Activated CD4-positive, alpha-beta T cell treated with anti-CD3 and anti-CD28 coated beads for 4 hours (primary cell): ENCODE measurements at places on chromosomes 16 and 17.

DNA sequence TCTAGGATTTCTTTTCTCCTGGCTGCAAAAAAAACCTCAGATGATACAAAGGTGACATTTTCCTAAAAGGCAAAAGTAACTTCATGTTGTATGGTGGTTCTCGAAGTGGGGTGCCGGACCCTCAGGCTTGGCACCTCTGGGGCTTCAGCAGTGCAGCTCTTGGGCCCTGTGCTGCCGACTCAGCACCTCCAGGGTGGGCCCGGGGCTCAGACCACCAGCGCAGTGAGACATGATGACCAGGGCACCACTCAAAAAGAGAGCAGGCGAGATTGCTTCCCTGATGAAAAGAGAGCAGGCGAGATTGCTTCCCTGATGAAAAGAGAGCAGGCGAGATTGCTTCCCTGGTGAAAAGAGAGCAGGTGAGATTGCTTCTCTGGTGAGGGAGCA, 98.7 kb upstream of the ZNF750 start:
- DNase-seq, result no peak

DNA sequence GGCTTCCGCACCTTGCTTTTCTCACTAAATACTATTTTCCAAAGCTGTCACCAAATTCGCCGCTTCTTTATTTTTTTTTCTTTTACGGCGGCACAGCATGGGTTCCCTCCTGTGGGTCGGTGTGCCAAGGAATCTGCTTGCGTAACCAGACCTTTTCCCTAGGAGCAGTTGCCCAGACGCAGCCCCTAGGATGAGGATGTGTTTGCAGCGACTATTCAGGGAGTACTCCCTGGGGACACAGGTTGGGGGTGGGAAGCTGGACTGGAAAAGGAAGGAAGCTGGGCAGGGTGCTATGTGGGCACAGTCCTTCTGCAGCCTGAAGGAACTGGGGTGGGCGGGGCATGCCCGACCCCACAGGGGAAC, 49.0 kb upstream of the ZCCHC14 start:
- DNase-seq, result no peak

GRCh38 chr16:89575247-89576152, at the start of gene CPNE7:
TSS of gene CPNE7 (plus strand) at chr16:89575758. CDS start at chr16:89575898, 140 bp downstream.
- DNase-seq, result no peak

- no peak for DNase-seq
Measured at GRCh38 chr16:57986196-57986595, 14.3 kb downstream of the ZNF319 start.

DNA sequence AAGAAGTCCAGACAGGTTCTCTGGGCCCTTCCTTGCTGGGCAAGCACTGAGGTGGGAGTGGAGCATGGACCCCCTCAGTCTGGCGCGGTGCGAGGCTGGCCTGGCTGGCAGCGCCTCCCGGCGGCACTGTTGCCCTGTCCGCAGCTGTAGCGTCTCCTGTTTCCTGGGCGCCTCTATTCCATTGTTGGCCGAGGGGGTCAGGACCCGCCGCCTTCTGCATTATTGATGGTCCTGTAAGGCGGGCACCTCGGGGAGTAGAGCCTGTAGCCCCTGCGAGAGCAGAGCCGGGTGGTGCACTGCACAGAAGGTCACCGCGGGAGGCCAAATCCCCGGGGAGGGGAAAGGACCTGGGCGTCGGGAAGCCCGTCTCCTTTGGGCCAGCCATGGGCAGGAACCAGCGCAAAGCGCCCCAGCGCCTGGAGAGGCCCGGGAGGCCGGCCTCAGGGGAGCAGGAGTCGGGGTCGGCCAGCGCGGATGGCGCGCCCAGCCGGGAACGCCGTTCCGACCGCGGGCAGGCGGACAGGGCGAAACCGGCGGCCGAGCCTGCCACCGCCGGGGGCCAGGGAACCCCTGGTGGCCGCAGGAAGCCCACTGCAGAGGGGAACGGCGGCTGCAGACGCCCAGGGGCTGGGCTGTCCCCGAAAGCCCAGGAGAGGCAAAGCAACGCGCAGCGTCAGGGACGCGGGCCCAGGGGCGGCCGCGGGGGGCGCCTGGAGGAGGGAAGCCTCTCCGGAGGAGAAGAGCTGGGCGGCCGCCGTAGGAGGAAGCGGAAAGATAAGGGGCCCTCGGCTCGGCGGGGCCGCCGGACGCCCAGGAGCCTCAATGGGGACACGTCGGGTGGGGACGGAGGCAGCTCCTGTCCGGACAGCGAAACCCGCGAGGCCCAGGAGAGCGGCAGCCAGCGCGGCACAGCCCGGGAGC, at the start of gene MYO15B:
TSS of gene MYO15B (plus strand) at position 126 of the 921 bp plus-strand sequence. CDS start at position 384, 258 bp downstream.
- peak; percentile 56 for DNase-seq

DNA sequence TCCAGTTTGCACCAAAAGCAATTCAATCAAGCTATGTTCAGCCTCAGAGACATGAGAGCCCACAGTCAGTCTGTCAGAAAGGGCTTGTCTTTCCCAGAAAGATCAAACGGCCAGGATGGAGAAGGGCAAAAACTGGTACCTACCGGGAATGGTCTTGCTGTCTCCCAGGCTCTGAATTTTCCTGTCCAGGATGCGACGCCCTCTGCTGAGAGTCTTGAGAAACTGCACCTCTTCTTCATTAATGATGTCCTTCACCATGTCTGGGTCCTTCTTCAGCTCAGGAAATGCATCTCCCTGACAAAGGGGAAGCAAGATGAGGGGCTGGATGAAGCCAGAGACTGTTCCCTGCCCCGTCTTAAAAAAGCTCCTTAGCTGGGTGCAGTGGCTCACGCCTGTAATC, 15.8 kb upstream of the EXOSC6 start:
- peak; percentile 26 for DNase-seq

GRCh38 chr17:28953444-28954118, 2.3 kb upstream of the PHF12 start:
- peak; percentile 54 for DNase-seq

- no peak for DNase-seq
Measured at GRCh38 chr17:708132-708531, 6.5 kb downstream of the VPS53 start.

DNA sequence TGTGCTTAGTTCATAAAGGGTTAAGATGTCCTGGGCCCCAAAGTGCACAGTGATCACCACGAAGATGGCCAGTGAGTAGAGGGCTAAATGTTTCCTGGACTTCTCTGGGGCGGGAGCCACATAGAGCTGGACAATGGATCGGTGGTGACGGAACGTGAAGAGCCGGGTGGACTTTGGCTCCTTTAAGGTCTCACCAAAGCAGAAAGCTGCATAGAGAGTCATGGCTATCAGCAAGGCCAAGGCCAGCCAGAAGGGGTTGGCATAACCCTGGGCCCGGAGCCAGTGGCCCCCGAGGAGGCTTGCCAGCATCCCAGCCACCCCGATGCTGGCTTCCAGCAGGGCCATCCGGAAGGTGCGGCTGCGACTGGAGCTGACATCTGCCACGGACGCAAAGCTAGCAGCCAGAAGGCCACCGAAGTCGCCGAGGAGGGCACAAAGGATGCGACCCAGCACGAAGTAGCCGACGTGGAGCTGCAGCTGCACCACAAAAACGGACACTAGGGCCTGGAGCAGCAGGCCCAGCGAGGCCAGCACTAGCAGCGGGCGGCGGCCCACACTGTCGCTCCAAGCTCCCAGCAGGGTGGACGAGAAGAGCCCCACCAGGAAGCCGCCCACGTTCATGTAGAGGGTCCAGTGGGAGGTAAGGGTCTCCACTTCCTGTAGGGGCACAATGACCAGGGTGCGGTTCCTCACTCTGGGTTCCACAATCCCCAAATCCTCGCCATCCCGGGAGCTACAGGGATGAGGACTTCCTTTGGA, 1.0 kb downstream of the SLC46A1 start:
- DNase-seq, result no peak

DNA sequence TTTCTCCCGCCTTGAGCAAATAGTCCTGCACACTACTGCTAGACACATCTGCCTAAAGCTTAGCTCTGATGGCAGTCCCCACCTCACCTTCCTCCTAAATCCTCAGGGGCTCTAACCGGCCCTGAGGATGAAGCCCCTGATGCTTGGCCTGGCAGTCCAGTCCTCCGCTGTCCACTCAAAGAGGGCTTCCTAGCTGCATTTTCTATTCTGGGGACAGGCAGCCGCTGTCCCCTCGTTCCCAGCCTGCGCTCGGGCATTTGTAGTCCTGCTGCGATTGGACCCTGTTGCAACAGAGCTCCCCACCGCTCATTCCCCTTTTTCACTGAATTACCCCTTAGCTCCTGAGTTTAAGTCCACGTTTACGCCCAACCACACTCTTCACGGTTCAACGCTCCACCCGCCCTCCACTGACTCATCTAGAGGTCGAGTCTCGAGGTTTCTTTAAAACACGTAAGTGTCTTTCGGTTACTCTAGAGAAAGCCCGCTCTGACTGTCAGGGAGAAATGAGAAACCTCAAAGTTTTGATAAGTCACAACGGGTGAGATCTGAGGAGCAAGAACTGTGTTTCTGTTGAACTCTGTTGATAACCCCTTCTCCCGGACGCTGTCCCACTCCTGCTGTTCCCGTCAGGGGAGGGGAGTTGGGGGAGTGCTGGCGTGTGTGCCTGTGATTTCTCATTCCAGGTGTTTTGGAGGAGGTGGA, 4.5 kb downstream of the CCR7 start:
- peak; percentile 79 for DNase-seq

- no peak for DNase-seq
Measured at GRCh38 chr17:4748686-4749085, 9.0 kb upstream of the CXCL16 start.

GRCh38 chr17:62704381-62704971, 77.0 kb downstream of the MRC2 start:
- DNase-seq, result peak; percentile 9

DNA sequence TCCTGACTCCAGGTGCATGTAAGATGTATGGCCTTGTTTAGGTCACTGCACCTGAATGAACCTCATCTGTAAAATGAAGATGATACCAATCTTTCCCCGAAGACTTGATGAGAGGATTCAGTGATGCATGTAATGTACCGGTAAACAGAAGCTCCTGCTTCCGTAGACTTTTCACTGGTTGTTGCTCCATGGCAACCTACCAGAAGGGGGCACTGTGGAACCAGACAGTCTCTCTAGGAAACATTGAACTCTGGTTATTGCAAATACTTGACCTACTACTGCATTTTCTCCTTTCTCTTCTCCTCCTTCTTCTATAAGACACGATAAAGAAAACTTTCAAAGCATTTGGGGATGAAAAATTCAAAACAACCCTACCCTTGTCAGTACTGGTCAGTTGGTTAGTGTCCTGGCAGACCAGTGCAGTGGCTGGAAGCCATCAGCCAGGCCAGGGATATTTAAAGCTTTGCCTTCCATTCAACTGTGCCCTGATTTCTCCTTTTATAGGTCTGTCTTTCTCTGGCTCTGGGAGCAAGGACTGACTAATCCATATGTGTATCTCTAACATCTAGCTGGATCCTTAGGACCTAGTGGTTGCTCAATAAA, 667.4 kb upstream of the SALL1 start:
- DNase-seq, result no peak

GRCh38 chr16:27389272-27389961, 12.6 kb upstream of the IL21R start:
- DNase-seq, result no peak

DNA sequence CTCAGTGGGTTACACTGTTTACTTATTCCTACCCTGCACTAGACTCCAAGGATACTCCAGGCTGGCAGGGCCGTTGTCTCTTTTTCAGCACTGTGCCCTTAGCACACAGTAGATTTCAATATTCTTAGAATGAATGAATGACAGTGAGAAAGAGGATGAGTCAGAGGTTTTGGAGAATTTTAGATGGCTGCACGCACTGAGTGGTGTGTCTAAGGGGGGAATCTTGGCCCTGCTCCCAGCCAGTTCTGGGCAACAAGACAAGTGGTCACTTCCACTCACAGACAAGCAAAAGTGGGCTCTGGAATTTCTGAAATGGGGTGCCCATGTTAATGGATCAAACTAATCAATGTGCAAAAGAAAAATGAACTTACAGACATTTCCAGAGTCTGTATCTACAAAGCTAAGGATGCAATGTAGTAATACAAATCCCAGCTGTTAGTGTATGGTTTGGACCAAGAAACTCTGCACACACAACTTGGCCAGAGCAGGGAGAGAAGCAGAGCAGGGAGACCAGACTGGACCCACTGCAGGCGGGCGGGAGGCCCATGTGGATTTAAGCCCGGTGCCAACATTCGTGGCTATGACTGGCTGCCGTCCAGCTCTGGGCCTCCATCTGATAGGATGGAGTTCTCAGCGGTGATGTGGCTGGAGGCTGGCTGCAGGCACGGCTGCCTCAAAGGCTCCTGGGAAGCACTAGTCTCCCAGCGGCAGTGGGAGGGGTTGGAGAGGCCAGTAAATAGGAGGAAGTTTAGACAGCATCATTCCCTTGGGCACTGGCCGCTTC, 95.6 kb upstream of the CDYL2 start:
- no peak for DNase-seq

DNA sequence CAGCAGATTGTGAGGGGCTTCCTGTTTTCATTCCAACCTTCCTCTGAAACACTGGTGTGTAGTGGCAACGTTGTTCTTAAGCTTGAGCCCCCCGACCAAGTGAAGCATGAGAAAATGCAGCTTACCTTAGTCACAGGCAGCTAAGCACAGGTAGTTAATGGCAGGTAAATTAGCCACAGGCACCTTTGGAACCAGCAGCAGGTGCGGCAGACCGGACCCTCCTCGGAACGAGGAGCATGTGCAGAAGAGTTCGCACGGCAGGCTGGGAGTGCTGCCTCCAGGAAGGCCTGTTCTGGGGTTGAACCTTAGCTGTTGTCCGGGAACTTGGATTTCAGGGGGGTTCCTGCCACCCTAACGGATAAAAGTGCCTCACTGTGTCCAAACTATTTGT, 7.2 kb upstream of the IRF8 start:
- DNase-seq, result no peak

DNA sequence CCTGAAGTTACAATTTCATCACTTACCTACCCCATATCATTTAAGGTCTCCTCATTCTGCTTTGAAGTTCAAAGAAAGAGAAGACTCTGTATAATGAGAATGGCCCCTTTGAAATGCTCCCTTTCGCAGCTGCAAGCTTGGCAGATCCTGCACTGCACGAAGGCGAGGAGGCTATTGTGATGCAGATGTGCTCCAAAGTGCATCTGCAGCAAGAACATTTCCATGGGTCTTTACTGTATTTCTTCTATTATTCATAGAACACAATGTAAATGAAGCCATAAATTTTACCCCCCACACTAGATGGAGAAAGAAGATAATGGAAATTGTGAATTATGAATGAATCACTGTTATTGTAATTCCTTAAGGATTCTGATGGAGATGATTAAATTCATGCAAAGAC, 178.7 kb downstream of the CHD9NB start:
- DNase-seq, result no peak

- DNase-seq, result no peak
Measured at GRCh38 chr17:40113907-40114245, 7.9 kb upstream of the MSL1 start.

GRCh38 chr16:88489163-88489741, 36.2 kb downstream of the ZFPM1 start:
- no peak for DNase-seq

GRCh38 chr17:67879662-67880061, 54.4 kb downstream of the BPTF start:
- DNase-seq, result no peak

DNA sequence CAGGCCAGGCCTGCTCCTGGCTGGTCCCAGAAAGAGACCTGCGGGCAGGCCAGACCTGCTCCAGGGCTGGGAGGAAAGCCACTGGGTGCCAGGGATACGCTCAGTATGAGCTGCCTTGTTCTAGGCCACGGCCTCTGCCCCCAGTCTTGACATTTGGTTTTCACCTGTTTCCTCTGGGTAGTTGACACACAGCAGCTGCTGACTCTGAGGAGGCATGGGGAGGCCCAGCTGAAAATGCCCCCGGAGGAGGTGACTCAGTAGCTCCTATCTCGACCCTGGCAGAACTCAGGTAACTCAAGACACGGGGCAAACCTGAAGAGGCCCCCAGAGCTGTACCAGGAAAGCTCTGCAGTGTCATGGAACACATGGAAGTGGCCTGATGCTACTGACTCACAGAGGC, 13.9 kb upstream of the ADGRG1 start:
- DNase-seq, result no peak
